ENCODE measurements at places on chromosomes 1 and 21.
A peak's percentile ranks its signal among the peaks of the same experiment; 100 is the strongest.

DNA sequence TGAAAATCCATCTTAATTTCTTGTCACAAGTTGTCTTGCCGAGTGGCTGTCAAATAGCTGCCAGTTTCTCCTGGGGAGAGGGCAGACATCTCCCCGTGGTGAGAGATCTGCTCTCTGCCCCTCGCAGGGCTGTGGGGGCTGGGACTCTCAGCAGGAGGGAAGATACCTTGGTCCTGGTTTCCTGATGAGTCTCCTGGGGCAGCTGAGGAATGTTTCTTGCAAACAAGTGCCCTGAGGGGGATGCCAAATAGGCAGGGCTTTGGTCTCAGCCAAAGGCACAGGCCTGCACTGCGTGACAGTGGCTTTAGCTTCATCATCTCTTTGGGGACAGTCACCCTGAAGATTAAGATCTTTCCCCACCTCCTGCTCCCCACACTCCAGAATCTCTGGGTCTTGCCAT lies 40.9 kb downstream of the SYT6 start:
- no peak for DNase-seq

GRCh38 chr1:113972954-113973353 lies 6.3 kb upstream of the OLFML3 start:
- DNase-seq, result no peak

DNA sequence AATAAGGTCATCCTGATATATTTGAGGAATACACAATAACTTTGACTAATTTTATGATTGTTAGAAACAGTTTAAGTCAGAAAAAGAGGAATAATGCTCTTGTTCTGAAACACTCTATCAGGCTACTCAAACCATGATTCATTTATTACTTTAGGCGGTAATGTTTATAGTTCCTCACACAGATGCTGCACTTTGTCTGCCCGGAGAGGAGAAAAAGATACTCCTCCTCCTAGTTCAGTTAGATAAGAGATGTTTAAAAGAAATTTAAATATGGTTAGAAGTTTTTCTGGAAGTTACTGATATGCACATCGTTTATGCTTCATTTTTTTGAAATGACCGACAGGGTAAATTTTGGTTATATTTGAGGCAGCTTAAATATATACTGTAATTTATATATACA lies 103.0 kb downstream of the ZMYM4 start:
- no peak for DNase-seq

- no peak for DNase-seq
These were observed 380.2 kb downstream of the RWDD3 start for GRCh38 chr1:95614197-95614596.

GRCh38 chr1:89780721-89781120 lies 40.1 kb upstream of the LRRC8D start:
- peak; percentile 41 for DNase-seq

DNA sequence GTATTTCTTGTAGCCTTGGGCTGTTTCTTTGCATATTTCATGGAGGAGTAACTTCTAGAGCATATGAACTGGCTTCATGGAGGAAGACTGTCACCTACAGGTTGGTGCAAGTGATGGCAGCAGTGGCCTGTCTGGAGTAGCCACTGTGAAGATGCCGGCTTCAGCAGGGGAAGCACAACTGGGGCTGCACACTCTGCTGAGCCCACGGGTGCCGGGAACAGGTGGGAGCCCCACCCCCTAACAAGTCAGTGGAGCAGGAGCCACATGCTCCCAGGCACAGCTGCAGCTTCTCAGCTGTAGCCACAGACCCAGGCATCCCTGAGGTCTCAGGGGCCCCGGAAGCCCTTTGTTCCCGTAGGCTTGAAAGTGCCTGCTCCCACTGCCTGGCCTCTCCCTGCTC lies 43.2 kb upstream of the C1orf185 start:
- no peak for DNase-seq

DNA sequence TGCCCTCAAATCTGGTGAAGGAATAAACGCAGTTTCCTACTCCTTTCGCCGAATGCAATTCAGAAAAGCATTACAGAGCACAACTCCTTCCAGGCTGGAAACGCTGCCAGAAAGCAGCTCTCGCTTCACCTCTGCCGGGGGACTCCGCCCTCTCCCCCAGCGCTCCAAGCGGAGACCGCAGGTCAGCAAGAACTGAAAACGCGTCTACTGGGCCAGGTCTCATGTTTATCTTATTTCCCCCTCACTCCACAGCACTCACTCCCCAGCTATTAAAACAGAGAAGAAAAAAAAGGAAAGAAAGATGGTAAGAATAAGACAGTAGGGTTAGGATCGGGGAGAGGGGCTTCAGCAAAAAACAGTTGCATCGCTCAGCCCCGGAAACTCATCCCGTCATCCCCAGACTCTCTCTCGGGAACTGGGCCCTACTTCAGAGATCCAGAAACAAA lies 833 bp upstream of the RCOR3 start:
- DNase-seq, result peak; percentile 73

GRCh38 chr1:162391790-162392563 lies 10.4 kb downstream of the C1orf226 start:
- DNase-seq, result peak; percentile 24

DNA sequence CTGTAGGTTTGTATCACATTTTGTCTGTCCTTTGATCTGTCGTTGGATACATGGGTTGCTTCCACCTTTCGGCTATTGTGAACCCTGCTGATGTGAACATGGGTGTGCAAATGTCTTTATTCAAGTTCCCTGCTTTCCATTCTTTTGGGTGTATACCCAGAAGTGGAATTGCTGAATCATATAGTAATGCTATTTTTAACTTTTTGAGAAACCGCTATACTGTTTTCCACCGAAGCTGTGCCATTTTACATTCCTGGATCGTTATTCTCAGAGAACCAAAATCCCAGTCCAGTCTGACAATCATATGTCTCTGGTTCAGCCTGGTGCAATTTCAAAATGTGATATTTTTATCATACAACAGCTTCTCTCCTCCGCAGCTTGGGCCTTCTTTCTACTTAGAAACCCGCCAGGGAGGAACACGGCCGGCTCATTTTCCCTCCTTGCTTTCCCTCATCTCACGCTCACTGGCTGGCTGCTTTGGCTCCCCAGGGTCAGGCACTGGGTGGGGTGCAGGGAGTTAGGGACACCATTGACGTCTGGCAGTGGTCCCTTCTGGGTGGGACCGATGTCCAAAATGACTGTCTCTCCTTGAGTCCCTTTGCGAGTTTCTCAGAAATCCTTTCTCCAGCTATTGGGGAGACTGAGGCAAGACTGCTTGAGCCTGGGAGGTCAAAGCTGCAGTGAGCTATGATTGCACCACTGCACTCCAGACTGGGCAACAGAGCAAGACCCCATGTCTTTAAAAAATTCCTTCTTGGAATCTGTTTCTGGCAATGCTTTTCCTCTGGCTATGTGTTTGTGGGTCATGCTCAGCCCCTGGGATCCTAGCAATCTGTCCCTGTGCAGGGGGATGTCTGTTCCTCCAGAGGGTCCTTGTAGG lies 73.5 kb upstream of the AKT3 start:
- DNase-seq, result no peak

DNA sequence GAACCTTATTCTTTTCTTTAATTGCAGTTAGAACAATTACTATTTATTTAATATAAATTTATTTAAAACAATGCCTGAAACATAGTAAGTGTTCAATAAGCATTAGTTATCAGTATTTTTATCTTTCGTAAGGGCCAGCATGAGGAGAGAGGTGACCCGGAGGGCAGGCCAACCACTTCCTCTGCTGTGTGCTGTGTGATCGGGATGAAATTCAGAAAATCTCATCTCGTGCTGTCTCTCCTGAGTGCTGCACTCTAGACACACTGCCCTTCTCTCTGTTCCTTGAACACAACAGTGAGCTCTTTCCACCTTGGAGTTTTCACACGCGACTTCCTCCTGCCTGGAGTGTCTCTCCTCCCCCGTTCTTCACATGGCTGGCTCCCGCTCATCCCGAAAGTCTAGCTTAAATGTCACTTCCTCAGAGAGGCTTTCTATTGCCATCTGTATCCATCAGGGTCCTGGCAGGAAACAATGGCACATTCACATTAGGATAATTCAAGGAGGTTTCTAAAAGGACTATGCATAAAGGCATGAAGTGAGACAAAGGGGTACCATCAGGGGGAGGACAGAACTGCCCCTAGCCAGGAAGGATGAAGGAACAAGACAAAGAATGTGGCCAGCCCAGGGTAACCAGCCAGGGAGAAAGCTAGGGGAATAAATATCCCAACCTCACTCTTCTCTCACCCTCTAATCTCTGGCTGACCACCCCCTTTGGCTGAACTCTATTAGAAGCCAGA lies 142.6 kb upstream of the GJB5 start:
- no peak for DNase-seq

DNA sequence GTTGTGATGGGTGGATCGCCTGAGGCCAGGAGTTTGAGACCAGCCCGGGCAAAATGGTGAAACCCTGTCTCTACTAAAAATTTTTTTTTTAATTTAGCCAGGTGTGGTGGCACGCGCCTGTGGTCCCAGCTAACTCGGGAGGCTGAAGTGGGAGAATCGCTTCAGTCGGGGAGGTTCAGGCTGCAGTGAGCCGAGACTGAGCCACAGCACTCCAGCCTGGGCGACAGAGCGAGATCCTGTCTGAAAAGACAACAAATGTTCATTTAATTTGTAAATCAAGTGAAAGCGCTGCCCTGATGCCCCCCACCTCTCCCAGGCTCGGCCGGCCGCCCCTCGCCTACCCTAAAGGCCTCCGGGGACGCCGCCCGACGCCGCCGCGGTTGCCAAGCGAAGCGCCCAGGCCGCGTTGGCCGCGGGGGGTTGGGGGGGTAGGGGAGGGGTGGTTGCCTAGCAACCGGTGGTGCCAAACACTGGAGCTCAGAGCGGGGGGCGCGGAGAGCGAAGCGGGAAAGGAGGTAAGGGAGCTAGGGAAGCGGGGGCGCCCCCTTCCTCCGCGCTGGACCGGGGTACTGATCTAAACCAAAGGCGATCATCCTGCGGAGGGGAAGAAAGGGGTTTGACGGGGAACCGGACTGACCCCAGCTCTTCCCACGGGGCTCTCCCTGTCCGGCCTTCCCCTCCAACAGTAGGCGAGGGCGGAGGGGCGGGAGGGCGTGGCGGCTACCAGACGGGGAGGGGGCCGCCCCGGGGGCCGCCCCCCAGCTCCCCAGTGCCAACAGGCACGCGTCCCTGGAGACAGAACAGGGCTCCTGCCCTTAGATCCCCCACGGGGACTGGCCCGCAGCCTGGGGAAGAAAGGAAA lies at the start of gene TEKT2:
Gene TEKT2, plus strand, starts transcription at position 460 of the 862 bp plus-strand sequence. CDS start 828 bp downstream, outside the sequence.
- DNase-seq, result no peak

DNA sequence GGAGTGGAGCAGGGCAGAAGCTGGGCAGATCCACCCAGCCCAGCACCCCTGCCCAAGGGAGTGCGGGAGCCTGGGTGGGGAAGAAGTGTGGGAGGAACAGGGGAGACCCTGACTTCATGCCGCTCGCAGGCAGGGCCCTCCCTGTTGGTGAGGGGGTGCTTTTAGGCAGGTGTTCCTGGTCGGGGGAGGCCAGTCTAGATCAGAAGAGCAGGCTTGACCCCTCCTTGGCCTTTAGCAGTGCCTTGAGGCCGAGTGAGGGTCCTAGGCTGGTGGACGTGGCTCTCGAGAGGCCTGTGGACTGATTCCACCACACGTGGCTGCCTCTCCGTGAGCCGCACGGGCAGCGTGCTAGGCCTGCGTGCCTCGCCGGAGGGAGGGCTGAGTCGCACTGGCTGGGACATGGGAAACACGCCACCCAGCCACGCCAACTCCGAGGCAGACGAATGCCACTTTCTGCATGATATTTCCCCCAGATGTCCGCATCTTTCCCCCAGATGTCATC lies 19.4 kb upstream of the COL18A1 start:
- DNase-seq, result no peak

DNA sequence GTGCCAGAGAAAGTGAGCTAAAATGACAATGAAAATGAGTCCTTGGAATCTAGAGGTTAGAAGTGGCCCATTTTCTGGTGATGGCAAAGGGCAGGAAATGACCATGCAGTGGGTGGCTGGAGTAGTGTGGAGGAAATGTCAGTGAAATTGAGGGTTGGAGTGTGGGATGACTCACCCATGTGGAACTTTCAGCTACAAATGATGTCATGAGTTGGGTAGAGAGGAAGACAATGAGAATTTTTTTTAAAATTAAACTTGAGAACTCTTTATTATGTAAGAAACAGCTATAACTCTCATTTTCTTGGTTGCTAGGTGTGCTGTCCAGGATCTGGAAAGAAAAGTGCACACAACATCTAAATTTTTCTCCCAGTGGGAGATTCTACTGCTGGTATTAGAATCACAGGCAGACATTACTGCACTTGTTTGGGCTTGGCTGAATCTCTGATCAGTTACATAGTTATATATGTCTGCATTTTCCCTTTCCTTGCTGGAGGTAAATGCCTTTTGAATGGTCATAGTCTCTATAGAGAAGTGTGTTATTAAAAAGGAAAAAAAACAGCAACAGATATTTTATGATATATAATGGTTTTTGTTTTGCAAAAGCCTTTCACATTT lies 56.8 kb upstream of the GNG12 start:
- DNase-seq, result peak; percentile 81

GRCh38 chr1:34406833-34407539 lies 230.3 kb downstream of the C1orf94 start:
- no peak for DNase-seq
